ENCODE measurements at places on chromosomes 4 and X.
A peak's percentile ranks its signal among the peaks of the same experiment; 100 is the strongest.

DNA sequence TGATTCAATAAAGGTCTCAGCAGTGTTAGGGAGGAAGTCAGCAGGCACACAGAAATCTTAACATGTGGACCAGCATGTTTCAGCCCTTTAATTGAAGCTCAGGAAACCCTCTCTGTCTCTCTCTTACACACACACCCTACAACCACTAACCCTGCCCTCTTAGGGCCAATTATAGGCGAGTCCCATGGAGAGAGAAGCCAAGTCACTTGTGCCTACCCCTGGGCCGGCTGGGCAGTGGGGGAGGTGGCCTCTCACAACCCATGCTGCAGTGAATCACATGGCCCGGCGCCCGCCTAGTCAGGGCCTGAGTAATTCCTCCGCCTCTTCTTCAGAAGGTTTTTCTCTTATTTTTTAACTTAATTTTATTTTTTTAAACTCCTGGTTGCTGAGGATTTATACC, 3.7 kb downstream of the FGD1 start:
- DNase-seq, result no peak

DNA sequence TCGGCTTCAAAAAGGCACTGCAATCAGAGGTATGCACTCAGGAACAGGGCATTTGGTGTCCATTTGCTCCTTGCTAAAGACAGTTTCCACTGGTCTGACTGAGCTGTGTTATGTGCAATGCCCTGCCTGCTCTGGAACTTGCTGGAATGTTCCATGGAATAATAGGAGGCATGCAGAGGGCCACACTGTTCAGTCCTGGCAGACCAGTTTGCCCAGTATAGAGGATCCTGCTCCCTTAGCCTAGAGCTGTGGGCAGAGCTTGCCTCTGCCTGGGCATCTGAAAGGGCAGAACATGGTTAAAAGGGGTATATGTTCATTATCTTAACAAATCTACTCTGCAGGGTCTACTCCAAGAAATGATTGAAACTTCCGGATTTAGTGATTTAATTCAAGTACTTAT, 27.8 kb upstream of the CD99L2 start:
- no peak for DNase-seq

- DNase-seq, result peak; percentile 13
These were observed at the start of gene MAOA for GRCh38 chrX:43656005-43656494. MAOA (plus strand) TSS chrX:43656299; CDS start chrX:43656342, 43 bp downstream.

GRCh38 chr4:4614925-4615678, 73.3 kb upstream of the STX18 start:
- DNase-seq, result no peak

GRCh38 chrX:36019125-36019524, 99.6 kb downstream of the CFAP47 start:
- DNase-seq, result no peak

All from CD4-positive, alpha-beta T cell treated with Interleukin-4 for 4 hours (primary cell).